ENCODE measurements at places on chromosomes 4 and X. TPM values are rescaled to one million over a fixed set of nuclear protein-coding genes. Genes with fewer than 3 reads are reported as not detected.

Gene RS1
- total RNA-seq, result not detected

Gene ARHGEF38
- total RNA-seq, result 23.7 TPM

Gene NAA11
- not detected for total RNA-seq

Gene MAP7D2
- 1.4 TPM for total RNA-seq

DNA sequence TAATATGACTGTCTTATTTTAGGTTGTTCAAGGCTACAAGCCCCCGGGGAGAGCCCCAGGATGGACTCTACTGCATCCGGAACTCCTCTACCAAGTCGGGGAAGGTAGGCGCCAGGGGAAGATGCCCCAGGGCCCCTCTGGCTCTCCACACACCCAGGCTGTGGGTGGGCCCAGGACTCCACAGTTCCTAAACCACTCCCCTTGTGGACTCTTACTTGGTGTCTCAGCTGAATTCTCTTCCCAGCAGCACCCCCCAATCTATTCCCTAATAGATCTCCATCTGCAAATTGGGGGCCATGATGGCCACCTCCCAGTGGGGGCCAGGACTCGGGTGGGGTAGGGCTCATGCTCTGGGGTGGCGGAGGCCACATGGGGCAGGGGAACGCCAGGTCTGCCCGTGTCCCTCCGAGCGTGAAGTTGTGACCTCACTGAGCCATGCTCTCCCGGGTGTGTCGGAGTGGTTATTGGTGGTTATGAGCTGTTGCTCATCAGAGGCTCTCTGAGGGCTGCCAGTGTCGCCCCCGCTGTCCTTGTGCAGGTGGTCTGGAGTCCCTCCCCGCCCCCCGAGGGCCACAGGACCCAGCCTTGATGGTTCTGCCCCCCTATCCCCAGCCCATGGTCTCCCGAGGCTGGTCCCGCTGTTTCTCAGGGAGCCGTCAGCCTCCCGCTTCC lies 11.2 kb upstream of the ADD1 start:
- no peak for DNase-seq

GRCh38 chr4:115187136-115187535 lies 73.7 kb upstream of the NDST4 start:
- no peak for DNase-seq
